ENCODE measurements at places on chromosomes 13 and 19. TPM values are rescaled to one million over a fixed set of nuclear protein-coding genes. Genes with fewer than 3 reads are reported as not detected.

MAG gene
- 31.8 TPM for total RNA-seq

DNA sequence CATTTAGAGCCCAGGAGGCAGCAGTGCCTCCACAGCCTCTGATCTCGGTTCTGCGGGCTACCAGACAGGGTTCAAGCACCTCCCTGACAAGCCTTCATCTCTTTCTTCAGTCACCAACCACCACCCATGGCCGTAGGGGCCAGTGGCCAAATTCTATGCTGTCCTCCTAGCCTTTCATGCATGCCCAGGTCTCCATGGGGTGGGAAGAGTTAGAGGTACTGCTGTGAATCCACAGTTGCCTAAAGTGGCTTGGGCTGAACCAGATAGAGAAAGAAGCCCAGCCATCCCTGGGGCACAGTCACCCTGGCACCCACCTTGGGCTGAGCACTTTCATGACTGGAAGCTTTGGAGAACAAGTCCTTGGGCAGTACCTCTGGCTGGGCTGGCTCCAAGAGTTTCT, 97.4 kb downstream of the ZDHHC20 start:
- no peak for DNase-seq

- DNase-seq, result no peak
These were observed 18.8 kb upstream of the CLASRP start for GRCh38 chr19:45020071-45020470.

GRCh38 chr13:55345224-55345623, 1795.5 kb upstream of the PRR20A start:
- DNase-seq, result no peak

C1QTNF9B gene
- total RNA-seq, result not detected

DNA sequence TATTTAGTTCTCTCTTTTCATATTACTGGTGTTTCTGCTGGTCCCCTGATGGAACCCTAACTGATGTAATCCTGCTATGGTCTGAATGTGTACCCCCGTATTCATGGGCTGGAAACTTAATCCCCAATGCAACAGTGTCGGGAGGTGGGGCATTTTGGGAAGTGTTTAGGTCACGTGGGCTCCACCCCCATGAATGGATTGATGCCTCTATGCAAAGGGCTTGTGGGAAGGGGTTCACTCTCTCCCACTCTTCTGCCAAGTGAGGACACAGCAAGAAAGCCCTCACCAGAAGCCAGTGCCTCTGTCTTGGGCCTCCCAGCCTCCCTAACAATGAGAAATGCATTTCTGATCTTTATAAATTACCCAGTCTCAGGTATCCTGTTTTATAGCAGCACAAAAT, 21.2 kb upstream of the UBAC2 start:
- no peak for DNase-seq

- no peak for DNase-seq
These were observed 392.5 kb downstream of the DIAPH3 start for GRCh38 chr13:59771272-59771671.

GPC6 gene
- total RNA-seq, result 34.5 TPM

DNA sequence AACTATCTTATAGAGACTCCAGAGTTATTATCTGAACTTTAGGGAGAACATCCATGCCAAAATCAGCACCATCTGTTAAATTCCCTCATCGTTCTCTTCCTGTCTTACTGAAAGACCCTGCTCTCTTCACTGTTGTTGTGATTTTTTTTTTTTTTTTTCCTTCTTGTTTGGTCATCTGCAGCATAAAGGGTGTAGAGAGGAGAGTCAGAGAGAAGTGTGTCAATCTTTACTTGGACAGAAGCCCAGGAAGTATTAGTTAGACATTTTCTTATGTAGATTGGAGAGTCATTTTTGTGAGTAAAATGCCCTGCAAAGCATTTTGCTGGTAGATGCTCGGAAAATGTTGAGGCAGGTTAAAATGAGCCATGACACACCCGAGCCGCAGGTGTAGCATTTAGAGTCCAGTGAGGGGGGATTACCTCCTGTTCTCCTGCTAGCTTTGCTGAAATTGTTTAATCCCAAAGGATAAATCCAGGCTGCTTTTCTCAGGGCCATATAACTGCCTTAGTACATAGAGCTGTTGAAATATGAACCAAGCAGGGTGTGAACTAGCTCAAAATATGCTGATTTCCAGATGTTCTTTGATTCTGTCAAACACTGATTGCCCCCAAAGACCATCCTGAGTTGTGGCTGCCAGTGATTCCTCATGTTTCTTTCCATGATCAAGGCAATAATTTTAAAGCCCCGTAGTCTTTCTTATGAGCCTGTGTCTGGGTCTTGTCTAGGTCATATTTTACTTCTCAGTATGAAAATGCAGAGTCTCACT, 143.5 kb downstream of the DCT start:
- no peak for DNase-seq

ALOX5AP gene
- total RNA-seq, result 41.4 TPM

DNA sequence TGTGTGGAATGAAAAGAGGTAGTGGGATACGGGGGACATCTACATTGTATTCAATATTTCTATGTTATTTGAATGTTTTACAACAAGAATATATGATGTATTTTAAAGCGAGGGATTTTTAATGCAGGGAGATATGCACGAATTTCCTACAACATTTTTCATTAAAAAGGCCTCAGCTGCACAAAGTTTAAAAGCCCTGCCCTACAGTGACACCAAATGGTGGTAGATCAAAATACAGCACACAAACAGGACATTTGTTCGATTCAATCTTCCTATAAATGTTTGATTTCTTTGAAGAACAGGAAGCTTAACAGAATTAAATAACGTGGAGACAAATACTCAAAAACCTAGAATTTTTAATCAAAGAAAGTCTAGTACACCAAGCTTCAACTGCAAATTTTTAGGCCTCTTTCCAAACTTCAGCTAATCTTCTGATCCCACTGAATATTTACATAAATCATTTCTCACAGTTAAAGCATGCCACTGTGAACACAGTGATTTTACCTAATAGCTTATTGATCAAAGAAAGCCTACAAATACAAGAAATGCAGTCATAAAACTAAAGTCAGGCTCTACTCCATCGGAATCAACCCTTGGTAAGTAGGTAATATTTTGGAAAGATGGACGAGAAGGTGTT, 257.2 kb downstream of the DIAPH3 start:
- no peak for DNase-seq

GRCh38 chr13:51778392-51778791, 25.6 kb downstream of the DHRS12 start:
- no peak for DNase-seq

GRCh38 chr13:102212729-102213128, 189.1 kb downstream of the FGF14 start:
- no peak for DNase-seq

NR2F6 gene
- 30.0 TPM for total RNA-seq

DNA sequence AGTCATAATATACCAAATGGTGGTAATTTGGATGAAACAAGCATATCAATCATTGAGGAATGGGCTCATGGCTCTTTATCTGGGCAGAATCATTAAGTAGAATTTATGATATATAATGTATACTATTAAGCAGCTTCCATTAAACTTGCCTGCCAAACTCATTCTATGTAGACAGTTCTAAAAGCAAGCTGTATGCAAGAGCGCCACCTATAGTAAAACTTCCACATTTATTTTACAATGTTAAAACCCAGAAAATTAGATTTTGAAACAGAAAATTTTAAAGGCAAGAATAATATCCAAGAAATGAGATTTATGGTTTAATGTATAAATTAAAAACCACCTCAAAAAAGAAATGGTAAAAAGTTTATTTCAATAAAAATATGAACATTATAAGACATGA, 161.5 kb downstream of the MZT1 start:
- DNase-seq, result no peak

CYP2F1 gene
- total RNA-seq, result not detected

DNA sequence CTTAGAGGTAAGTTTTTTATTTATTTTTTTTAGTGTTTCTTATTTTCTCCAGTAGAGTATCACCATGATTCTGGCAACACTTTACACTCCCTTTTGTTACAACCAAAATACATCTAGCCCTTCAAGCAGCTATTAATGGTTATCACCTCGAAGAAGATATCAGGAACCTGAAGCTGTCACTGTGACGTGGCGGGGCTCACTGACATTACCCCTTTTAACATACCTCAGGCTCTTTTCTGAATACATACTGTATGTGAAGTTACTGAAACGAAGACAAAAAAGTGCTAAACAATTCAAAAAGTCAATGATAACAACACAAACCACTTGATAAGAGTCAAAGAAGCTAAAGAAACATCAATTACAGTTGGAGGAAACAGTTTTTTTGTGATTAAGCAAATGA, 1218.7 kb downstream of the EFNB2 start:
- no peak for DNase-seq

DNA sequence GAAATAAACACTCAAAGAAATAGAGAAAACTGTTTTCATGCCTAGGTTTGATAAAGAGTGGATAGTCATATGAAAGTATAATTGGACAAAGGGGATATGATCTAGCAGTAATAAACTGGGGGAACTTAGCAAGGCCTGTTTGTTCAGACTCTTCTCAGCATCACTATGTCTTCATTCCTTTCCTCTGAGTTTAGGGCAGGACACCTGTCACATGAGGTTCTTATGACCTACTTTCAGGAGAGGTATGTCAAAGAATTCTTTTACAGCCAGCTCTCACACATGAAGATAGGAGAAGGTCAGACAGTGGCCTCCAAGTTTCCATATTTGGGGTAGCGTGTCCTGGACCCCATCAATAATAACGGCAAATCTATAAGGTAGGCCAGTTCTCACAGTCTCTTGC, 11.4 kb upstream of the RFXAP start:
- no peak for DNase-seq

- no peak for DNase-seq
These were observed 1.4 kb upstream of the CD37 start for GRCh38 chr19:49333811-49334288.

DNA sequence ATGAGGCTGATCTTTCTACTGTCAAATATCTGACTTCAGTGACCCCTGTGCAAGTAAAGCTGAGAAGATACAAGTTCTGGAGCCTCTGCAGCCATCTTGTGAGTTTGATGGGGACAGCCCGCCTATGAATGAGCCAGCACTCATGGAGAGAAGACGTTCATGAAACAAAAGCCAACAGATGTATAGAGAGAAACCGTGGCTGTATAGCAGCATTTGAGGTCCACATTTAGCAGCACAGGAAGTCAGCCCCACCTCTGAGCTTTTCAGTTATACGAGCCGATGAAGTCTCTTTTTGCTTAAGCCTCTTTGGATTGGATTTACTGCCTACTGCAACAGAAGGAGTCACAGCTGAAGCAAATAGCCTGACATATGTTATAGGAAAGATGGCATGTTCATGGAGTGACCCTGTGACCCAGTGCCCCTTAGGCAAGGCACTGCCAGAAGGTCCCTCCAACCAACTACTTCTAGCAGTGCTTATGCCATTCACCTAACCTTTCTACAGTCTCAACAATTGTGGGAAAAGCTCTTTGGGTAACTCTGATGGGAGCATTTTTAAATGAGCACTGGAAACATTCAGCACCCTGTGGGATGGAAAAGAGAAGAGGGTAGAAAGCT, 3.5 kb upstream of the DLEU7 start:
- no peak for DNase-seq

DNA sequence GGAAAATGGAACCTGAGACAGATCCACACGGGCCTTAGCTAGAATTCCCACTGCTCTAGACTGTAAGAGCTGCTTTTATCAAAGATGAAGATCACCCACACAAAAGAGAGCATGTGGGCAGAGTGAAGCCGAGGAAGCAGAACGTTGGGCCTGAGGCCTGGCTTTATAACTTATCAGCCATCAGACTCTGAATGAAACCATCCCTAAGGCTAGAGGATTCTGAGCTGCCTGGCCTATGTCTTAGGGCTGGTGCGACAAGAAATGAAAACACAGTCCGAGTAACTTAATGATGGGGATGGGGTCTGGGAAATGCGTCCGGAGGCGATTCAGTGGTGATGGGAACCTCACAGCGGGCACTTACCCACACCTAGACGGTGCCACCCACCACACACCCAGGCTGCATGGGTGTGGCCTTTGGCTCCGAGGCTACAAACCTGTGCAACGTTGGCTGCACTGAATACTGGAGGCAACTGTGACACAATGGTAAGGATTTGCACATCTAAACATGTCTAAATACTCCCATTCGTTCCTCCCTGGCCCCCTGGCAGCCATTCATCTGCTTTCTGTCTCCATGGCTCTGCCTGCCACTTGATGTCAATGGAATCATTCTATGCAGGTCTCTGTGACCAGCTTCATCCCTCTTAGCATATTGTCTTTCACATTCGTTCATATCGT, 62.0 kb downstream of the SLC15A1 start:
- DNase-seq, result no peak

DNA sequence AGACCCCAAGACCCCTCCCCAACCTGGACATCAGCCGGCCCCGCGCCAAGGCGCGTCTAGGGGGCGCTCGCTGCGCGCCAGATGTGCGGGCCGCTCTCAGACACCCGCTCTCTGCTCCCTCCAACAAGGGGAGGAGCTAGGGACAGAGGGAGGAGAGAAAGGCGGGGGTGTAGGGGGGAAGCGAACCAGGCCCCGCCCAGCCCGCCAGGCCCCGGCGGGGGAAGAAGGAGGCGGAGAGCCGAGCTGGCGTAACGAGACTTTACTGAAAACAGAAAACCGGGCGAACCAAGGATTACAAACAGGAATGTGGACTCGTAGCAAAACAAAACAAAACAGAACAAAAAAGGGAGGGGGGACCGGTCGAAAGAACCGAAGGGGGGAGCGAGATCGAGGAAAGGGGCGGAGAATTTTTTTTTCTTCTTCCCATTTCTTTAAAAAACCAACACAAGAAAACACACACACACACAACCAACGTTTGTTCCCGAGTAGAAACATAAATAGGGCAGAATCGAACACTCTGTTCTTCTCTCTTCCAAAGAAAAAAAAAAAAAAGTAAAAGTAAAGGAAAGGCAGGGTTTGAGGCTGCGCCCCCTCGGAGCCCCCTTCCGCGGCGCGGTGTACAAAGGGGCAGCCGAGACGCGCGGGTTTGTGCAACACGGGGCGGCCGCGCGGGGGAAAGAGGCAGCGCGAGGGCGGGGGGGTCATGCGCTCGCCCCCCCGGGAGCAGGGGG, 1.7 kb downstream of the JUND start:
- peak; percentile 87 for DNase-seq

DNA sequence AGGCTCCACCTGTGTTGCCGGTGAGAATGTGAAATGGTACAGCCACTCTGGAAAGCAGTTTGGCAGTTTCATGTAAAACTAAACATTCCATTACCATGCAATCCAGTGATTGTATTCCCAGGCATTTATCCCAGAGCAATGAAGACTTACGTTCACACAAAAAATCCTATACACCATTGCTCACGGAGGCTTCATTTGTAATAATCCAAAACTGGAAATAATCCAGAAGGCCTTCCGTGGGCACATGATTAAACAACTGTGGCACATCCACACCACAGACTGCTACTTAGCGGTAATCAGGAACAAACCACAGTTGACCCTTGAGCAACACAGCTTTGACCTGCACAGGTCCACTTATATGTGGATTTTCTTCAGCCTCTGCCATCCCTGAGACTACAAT, 339.7 kb downstream of the MTUS2 start:
- DNase-seq, result no peak

All from tibial nerve (tissue), 4 donors.